IMR-90 (cell line): ENCODE measurements at places on chromosomes 11 and 22. TPM values are rescaled to one million over a fixed set of nuclear protein-coding genes. Genes with fewer than 3 reads are reported as not detected.
A peak's percentile ranks its signal among the peaks of the same experiment; 100 is the strongest.

DNA sequence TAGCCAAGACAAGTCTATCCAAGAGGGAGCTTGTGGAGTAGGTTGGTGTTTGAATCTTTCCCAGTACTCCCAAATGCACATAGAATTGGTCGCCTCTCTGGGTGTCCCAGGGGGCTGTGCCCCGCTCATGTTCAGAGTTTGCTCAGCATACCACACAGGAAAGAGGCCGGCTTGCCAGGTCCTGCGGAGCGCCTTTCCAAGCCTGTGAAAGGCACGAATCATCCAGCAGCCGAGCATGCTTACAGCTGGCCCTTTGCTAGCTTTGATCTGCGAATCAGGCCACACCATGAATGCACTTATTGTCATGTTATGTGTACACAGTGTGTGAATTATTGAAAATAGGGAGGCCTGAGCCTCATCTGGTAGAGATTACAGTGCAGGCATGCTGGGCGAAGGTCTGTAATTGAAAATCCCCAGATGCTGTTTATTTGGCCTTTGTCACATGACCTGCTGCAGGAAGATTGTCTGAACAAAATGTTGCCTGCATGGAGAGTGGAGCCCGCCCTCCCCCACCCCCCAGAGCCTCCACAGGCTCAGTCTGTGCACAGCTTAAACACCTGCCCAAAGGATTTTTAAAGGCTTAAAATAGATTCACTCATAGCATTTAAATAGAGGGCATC lies 163.3 kb upstream of the RASSF10 start:
- peak; percentile 78 for DNase-seq

Gene NAP1L4
- 71.5 and 80.8 TPM in 2 replicates for total RNA-seq

Gene KRTAP5-7
- not detected in 2 replicates for total RNA-seq

Gene JAM3
- 71.5 and 102 TPM in 2 replicates for total RNA-seq

Gene GLB1L3
- total RNA-seq = not detected in 2 replicates

- peak; percentile 34 for DNase-seq
Measured at GRCh38 chr11:66542362-66542761, 3.5 kb downstream of the ZDHHC24 start.

Gene PNPLA5
- 0.18 TPM in 1 of 2 replicates, not detected in the other for total RNA-seq

Gene CCDC15
- 2.0 and 2.5 TPM in 2 replicates for total RNA-seq

Gene CHRNA10
- under 0.01 and 0.36 TPM in 2 replicates for total RNA-seq

Gene PATE2
- under 0.01 TPM in 1 of 2 replicates, not detected in the other for total RNA-seq

Gene SYT12
- total RNA-seq = 0.54 and 0.56 TPM in 2 replicates

Gene SEZ6L
- not detected in 2 replicates for total RNA-seq

Gene NRXN2
- total RNA-seq = 0.18 and 0.28 TPM in 2 replicates

DNA sequence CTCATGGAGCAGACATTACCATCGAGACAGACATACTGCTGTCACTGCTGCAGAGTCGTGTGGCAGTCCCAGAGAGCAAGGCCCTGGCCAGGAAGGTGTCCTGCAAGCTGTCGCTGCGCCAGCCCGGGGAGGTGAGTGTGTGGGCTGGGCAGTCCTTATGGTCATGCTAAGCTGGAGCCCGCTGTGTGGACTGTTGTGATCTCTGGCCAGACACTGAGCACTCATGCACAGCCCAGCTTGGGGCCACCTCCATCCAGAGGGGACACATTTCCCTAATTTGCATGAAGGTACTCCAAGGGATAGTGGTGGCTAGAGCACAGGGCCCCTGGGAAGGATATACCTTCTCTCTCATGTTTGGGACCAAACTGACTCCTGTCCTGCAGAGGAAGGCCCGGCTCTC lies 9.6 kb downstream of the ANKK1 start:
- DNase-seq = no peak

DNA sequence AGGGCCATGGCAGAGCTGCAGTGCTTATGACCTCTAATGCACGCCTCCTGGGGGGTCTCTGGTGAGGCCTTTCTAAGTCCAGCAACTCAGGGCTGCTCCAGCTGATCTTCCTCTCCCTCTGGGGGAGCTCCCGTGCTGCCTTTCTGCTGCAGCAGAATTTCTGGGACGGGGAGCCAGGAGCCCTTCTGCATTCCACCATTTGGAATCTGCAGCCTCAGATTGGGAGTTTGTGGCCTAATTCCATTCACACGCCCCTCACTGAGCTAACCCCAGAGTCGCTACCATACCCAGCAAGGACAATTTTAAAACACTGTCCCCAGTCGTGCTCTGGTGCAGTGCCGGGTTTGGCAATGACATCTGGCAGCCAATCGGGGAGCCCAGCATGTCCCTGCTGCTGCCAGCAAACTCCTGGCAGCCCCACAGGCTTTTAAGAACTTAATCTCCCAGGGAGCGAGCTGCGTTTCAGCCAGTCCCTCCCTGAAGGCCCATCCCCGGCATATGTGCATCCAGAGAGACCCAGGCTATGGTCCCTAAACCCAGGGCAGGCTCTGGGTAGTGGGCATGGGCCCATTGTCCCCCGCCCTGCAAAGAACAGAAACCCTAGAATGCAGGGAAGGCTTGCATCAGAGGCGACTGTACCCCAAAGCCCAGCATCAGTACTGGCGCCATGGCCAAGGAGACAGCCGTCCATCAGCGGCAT lies 4.7 kb downstream of the SHANK2 start:
- no peak for DNase-seq

Gene SLC25A17
- 31.7 and 36.0 TPM in 2 replicates for total RNA-seq

GRCh38 chr22:19595532-19595931 lies 71.3 kb upstream of the CLDN5 start:
- DNase-seq = no peak

- DNase-seq = no peak
Measured at GRCh38 chr11:57387289-57388030, 3.0 kb downstream of the PRG2 start.
